ENCODE measurements at places on chromosomes 7 and 10.

DNA sequence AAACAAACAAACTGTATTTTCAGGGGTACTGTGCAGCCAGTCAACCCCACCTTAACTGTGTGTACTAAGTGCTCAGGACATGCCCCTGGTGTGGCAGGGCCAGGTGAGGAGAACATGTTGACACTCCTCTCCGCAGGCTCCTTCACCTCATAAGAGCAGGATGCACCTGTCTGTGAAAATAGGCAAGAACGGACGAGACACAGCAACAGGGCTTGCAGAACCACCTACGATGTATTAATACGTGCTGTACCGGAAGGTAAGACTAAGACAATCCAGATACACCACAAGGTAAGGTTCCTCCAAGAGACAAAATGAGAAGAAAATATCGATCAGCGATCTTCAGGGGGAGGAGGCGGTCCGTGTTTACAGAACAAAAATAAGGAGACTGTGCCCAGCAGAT is 65.8 kb upstream of the CAMK2B start:
- no peak for DNase-seq

GRCh38 chr10:97278491-97278989 is 13.9 kb downstream of the ARHGAP19 start:
- no peak for DNase-seq

GRCh38 chr7:158263110-158263963 is 324.3 kb downstream of the PTPRN2 start:
- DNase-seq = no peak

GRCh38 chr10:107686095-107686494 is 521.6 kb upstream of the SORCS1 start:
- DNase-seq = no peak

GRCh38 chr10:60958892-60959601 is 15.1 kb upstream of the RHOBTB1 start:
- no peak for DNase-seq

- no peak for DNase-seq
These were observed 18.6 kb downstream of the AGMO start for GRCh38 chr7:15543256-15543655.

GRCh38 chr7:22671177-22671879 is 55.7 kb upstream of the IL6 start:
- no peak for DNase-seq

GRCh38 chr10:17147884-17148489 is 18.4 kb upstream of the CUBN start:
- DNase-seq = no peak

- no peak for DNase-seq
These were observed 21.8 kb upstream of the HIPK2 start for GRCh38 chr7:139799586-139799985.
